EH (cell line): ENCODE measurements at places on chromosomes 16 and 17.
A peak's percentile ranks its signal among the peaks of the same experiment; 100 is the strongest.

DNA sequence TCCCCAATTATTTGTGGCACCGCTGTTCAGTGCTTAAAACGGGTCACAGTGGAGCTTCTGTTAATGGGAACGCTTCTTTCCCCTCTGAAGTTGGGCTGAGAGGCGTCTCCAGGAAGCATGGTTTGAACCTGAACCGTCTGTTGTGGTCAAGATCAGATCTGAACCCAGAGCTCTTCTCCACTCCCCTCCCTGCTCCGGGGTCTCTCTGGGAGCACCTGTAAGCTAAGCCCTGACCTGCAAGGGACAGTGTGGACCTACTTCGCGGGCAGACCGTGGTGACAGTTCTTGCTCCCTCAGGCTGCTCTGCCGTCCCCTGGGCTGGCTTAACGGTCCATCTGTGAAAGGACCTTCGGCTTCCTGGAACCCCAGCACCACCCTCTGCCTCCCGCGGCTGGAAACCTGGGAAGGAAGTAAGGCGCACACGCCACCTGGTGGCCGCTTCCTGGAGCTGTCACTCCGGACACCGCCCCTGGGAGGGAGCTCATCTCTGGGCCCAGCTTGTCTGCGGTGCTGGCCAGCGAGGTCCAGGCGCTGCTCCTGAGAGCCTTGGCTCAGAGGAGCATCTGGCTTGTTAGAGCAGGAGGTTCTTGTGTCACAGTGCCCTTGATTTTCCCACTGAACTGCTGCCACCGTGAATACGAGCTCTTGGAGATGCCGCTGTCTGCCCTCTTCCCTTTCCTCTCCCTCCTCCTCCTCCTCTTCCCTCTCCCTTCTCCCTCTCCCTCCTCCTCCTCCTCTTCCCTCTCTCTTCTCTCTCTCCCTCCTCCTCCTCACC lies 518.5 kb upstream of the EEF2KMT start:
- peak; percentile 1 for DNase-seq

DNA sequence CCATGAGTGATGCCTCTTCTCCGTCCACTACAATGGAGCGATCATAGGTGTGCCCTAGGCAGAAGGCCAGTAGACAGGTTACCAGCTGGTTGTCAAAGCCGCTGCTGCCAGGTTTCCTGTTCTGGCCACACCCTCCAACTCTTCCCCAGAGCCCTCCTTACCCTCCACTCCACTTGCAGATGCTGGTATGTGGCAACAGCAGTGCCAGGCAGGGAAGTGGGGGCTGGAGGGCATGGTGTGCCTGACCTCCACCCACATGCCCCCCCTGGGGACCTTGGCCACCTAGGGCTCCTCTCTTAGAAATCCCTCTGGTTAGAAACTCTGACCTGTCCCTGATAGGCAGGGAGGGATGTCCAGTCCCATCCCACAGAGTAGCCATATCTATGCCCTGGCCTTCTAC lies 1.5 kb downstream of the RRAD start:
- DNase-seq: no peak

DNA sequence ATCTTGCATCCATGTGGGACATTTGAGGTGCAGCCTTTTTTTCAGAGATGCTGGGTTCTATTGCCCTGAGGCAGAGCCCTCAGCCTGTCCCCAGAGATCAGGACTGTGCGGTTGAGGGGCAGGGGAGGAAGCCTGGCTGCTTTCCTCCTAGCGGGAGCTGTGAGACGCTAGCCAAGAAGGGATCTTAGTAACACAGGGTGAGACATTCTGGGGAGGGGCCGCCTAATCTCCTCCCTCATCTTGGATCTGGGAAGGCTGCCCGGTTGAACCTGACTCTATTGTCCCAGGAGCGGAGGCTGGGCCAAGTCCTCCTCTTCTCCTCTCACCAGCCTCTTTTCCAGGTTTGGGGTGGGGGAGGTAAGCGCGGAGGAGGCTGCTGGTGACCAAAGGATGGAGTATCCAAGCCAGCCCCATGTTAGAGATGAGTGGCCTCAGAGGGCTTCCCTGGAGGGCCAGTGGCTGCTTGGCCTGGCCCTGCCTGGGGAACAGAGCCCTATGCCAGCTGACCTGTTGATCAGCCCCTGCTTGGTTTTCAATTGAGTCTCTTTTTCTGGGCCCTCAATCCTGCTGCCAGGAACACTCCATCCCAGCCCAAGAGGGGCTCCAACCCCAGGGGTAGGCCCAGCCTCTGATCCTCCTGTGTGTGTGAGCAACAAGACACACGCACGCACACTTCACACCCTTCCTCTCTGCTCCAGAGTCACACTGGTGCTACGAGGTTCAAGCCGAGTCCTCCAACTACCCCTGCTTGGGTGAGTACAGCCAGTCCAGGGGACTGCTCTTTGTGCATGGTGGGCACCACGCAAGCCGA lies 5.0 kb downstream of the CA4 start:
- DNase-seq: peak; percentile 82

DNA sequence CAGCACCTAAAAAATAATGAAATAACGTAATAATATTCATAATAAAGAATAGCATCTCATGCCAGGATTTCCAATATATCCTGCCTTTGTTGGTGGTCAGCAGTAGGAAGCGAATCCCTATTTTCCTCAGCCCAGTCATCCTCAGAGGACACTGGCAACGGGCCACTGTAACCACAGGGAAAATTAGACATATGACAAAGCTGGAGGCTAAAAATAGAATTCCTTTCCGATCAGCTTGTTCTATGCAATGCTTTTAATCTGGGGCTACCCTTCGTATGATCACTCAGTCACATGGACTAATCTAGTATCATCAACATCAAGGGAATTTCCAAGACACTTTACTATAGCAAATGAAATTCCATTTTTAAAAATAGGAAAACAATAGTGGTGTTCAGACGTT lies 246.9 kb upstream of the KCNJ16 start:
- peak; percentile 63 for DNase-seq

DNA sequence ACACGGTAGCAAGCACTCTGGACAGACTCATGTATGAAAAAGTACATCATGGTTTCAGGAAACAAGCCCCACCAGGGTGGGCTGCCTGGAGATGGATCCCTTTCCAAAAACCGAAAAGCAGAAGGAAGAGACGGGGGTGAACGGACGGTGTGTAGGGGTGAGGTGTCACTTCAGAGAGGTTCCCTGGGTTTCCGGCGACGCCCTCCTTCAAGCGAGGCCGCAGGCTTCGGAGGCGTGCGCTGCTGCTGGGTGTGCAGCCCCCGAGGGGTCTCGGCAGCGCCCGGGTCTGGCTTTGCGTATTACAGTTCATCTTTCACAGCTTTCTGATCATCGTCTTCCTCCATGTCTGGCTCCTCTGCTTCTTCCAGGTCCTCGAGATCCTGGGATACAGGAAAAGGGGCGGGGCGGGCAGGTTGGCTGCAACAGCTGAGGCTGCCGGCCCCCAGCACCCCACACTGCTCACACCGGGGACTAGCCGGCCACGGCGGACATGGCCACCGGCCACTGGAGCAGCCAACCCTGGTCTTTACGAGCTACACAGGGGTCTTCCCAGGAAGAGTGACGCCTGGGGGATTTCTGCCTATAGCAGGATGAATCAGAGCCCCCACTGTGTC lies 9.0 kb upstream of the PPP1R27 start:
- DNase-seq: no peak

- DNase-seq: no peak
Measured at GRCh38 chr17:78306913-78307312, 53.0 kb downstream of the SOCS3 start.

DNA sequence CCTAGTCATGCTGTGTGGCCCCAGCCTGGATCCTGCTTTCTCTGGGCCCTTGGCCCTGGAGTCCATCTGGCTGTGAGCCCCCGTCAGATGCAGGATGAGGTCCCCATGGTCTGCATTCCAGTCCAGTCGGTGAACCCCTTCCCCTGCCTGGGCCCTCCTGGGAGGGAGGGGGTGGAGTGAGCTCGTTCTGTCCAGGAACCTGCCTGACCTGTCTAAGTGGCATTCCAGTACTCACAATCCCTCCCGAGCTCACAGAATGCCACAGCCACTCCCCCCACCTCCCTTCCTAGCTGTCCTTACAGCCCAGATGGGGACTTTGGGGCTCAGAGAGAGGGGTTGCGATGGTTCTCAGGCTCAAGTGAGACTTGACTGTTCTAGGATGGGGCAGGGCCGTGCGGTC lies 15.5 kb downstream of the SPNS2 start:
- no peak for DNase-seq

DNA sequence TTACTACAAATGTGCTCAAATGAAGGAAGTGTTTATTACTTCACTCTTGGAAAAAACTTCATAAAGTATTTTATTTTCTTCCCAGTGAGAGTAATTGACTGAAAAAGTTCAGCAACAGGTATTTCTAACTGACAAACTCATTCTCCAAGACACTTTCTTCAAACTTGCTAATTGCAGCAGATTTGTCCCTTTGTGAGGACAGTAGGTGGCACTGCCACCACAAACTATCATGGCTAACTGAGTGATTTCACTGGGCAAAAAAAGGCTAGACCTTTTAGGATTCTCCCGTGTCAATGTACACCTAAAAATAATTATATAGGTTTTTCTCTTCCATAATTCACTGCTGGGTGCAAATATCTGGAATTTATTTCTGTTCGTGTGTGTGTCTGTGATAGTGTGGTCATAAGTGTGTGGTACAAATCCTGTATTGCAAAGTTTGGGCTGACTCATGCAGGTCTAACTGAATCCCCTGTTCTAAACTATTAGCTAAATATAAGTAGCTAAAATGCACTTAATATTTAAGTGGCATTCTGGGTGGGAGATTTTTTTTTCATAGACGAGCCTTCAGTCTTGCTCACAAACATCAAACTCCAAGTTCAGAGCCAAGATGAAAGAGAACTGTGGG lies 3.9 kb downstream of the HS3ST3A1 start:
- peak; percentile 65 for DNase-seq

DNA sequence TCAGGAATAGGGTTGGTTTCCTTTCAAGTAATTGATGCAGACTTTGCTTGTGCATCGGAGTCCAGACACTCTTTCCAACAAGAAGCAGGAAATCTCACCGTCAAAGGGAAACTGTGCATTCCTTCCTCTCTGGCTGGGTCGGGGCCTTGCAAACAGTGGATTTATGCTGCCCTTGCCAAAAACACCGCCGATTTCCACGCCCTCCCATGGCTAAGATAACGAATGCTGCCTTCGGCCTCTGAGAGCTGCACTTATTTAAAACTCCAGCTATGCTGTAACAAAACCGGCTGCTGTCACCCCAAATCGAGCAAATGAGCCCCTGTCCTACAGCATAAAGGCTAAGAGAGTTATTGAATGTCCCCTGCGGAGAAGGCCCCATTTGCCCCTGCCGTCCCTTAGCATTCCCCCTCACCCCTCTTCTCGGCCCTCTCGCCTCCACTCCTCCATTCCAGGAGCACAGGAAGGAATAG lies 275.5 kb upstream of the IRX5 start:
- no peak for DNase-seq

DNA sequence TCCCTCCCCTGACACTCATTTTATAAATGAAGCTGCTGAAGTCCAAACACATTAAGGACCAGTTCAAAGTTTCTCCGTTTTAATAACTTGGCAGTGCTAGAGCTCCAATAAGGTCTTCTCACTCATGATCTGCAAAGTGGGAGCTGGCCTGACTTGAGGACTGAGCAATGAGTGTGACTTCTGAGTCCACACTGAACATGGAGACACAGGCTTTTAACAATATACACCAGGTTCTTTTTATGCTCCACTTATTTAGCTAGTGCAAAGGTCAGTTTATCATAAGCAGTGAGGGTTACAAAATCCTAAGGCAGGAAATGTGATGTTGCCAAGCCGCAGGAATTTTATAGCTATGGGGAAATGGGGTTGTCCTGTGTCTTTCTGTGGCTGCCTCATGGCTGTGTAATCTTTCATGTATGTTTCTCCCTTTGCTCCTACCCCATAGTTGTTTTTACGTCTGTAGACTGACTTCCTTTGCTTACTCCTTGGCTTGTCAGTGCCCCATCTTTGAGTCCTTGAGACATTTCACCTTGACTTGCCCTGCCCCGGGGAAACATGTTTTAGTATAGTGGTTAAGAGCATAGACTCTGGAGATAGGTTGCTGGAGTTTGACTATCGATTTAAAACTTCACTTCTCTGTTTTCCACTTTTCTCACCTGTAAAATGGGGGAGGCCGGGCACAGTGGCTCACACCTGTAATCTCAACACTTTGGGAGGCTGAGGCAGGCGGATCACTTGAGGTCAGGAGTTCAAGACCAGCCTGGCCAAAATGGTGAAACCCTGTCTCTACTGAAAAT lies 12.2 kb upstream of the MMD start:
- peak; percentile 97 for DNase-seq

GRCh38 chr17:81241648-81242420 lies 2.7 kb downstream of the NDUFAF8 start:
- peak; percentile 44 for DNase-seq

- no peak for DNase-seq
Measured at GRCh38 chr16:77684181-77684526, 38.2 kb upstream of the NUDT7 start.

DNA sequence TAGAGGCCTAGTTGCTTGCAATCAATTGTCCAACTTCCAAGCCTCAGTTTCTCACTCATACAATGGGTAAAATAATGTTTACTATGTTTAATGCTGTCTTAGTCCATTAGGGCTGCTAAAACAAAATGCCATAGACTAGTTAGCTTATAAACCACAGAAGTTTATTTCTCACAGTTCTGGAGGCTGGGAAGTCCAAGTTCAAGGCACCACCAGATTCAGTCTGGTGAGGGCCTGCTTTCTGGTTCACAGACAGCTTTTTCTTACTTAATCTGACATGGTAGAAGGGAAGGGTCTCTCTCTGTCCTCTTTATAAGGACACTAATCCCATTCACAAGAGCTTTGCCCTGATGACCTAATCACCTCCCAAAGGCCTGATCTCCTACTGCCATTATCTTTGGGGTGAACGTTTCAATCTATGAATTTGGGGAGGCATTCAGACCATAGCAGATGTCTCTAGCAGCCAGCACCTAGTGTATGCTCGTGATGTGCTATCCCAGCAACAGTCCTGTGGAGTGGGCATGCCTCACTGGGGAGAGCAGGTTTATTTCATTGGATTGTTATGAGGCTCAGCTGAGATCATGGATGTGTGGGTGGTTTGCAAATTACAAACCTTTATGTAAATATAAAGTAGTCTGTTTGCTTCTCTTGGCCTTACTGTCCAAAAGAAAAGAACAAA lies 25.2 kb downstream of the YPEL2 start:
- no peak for DNase-seq

DNA sequence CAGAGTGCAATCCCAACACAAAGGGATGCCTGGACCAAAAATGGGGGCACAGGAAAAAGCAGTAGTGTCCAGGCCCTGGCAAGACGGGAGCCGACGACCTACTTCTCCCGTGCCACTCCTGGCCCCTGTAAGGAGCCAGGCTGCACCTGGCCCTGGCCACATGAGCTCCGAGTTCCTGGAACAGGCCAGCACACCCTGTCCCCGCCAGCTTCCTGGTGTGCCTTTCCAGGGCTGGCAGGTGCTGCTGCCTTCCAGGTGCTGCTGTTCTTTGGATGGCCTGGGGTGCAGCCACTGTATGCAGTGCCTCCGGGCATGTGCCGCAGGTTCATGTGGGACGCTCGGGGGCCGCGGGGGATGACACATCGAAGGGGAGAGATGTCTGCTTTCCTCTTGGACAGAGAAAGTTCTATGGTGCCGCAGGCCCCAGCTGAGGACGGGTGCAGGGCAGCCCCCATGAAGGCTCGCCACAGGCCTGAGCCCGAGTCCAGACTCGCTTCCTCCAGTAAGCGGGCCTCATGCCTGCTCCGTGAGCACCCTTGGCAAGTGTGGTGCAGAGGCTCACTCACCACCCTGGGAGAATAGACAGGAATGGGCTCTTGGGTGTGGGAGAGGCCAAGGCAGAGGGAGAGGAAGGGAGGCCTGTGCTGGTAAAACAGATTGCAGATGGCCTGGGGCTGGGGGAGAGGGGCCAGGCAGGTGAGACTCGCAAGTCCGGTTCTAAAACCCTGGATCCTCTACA lies 54.7 kb upstream of the FASN start:
- no peak for DNase-seq

- peak; percentile 74 for DNase-seq
Measured at GRCh38 chr16:69417520-69418199, 6.8 kb upstream of the CYB5B start.
